ENCODE measurements at places on chromosomes 5 and 9.

DNA sequence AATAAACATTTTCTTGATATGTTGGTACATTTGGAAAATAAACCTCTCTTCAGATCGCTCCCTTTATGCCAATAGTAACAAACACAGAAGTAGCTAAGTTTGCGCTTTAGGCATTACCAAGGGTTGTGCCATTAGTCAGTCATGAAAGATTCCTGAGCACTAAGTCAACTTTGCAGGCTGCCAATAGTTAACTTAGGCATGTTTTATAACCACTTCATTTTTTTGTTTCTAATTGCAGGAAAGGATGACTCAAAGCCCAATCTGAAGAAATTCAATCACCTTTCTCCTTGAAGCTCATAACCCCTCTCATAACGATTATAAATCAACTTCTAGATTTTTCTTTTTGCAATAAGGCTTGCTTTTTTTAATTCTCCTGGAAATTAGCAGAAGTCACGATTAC, 517.0 kb downstream of the AGTPBP1 start:
- DNase-seq = no peak

GRCh38 chr5:177620560-177620959, 20.6 kb downstream of the B4GALT7 start:
- DNase-seq = no peak

DNA sequence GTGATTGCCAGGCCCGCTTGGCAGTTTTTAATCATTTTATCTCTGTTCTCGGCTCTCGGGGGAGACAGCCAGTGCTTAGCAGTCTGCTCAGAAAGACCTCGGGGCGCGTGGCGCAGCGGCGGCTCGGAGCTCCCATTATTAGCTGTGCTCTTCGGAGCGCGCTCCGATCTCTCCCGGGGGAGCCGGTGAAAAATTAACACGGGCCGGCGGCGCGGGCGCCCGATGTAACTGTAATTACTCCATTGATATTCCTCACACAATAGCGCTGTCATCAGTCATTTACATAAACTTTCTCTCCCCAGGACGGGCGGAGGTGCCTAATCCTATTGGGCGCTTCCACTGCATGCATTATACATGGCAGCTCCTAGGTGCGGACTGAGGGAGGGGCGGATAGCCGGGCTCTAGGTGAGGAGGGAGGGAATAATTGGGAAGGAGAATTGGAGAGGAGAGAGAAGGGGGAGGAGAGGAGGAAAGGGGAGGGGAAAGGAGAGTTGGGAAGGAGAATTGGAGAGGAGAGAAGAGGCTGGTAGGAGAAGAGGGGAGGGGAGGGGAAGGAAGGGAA, 24.9 kb downstream of the LMX1B start:
- DNase-seq = no peak

GRCh38 chr9:91085517-91086291, 276.0 kb downstream of the AUH start:
- no peak for DNase-seq

DNA sequence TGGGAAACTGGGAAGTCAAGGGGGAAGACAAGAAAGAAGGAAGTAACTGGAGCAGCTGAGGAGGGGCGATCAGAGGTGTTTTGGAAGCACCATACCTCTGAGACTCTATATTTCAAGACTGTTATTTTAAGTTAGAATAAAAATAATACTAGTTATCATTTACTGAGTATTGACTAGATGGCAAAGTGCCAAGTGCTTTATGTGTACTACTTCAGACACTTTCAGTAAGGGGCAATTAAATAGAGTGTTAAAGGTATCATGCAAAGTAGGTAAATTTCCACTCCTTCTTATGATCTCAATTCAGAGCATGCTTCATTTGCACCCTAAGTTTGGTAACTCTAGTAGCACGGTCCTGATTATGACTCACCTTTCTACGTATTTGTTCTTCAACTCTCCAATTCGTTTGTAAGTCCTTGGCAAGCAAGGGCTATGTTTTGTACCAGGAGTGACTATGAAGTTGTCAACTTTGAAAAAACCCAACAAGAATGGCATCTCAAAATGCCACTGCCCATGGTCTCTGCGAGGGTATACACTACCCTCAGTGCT, 152.4 kb upstream of the RAPGEF1 start:
- no peak for DNase-seq

- DNase-seq = no peak
Observed at GRCh38 chr9:77021291-77021894, 1.9 kb downstream of the FOXB2 start.

DNA sequence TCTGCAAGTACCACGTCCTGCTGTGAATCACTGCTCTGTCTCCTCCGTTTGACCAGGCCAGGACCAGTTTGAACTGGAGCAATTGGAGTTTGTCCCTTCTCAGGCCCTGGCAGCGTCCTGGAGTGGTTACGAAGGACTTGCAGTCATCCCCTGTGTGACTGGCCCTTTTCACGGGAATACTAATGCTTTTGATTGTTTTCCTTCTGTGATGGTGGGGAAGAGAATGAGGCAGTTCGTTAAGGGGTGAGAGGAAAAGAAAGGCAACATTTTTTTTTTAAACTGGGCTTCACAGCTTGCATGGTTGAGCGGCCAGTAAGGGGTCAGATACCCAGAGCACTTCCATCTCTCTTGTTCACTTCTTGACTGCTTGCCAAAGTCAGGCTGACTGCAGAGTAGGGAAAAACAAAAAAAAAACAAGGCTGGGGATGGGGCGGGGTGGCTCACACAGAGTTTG, 153.5 kb upstream of the STK32A start:
- DNase-seq = no peak

DNA sequence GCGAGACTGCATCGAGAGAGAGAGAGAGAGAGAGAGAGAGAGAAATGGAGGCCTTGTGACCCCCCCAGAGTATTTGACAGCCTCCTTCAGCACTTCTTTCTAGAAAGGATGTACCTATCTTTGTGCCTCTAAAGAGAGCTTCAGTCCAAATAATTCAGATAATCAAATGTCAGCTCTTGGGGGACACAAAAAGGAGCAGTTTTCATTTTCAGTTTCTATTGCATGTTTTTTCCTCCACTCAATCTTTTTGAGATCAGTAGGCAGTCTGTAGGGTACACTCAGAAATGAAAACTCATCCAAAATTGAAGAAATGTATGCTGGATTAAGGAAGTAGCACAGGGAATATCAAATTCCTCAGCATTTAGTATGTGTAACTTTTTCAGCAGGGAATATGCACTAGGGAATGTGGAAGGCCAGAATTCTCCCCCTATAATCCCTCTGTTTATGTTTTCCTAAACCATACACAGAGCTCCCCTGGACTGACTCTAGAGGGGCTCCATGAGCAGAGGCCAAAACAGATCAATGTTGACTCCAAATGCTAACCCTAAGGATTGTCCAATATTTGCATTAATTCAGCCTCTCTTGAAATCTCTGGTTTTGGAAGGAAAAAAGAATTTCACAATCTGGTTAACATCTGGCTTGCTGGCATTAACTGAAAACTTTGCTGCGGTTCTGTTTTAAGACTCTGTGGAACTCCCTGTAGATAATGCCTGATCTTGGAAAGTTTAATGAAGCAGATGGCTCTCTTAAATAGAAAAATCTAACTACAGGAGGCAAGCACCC, 250.1 kb downstream of the CEMIP2 start:
- no peak for DNase-seq

GRCh38 chr5:145787507-145787906, 47.6 kb downstream of the PRELID2 start:
- no peak for DNase-seq

DNA sequence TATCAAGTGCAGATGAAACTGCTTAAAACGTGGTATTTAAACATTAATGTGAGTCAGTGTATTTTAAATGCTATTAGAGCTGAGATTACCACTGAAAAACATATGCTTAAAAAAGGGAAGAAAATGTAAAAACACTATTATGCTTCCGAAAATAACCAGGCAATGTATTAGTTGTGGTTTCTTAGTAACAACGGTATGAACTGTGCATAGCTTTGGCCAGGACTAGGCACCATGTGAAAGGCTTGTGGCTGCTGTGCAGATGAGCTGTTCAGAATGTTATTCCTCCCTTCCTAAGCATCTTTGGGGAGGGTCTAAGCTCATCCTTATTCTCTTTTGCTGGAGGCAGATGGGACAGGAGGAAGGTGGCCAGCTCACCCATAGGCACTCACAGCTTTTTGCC, 84.9 kb downstream of the NTRK2 start:
- DNase-seq = no peak

DNA sequence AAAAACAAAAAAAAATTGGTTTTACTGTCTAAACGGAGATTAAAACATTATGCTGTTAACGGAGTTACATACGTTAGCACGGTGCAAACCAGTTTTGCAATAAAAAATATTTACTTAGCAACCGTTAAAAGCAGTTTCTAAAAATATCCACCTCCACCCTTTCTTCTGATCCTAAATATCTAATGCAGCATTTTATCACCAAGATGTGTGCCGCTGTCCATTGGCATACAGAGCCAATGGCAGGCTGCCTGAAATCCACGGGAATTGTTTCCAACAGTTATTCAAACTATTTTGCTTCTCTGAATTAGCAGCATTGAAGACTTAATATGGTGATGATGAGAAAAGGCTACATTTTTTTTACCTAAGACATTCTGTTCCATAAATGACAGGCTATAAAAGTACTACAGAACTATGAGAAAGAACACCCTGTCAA, 61.6 kb downstream of the CSNK1A1 start:
- DNase-seq = no peak

GRCh38 chr5:89269721-89270120, 386.7 kb upstream of the MEF2C start:
- no peak for DNase-seq

DNA sequence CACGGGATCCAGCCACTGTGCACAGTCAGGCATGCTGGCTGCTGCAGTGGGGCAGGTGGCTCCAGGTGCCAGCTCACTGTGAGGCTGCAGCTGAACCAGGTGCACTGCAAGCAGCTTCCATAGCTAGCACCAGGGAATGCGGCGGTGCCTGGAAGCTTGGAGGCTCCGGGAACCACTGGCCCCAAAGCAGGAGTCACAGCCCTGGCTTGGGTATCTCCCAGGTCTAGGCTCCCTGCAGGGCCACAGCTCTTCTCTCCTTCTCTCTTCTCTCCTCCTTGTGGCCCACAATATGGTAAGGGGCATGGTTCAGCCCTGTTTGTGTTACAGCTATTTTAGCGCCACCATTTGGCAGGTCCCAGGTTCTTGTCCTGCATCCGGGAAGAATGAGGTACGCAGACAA, 6.7 kb upstream of the MTMR12 start:
- no peak for DNase-seq

DNA sequence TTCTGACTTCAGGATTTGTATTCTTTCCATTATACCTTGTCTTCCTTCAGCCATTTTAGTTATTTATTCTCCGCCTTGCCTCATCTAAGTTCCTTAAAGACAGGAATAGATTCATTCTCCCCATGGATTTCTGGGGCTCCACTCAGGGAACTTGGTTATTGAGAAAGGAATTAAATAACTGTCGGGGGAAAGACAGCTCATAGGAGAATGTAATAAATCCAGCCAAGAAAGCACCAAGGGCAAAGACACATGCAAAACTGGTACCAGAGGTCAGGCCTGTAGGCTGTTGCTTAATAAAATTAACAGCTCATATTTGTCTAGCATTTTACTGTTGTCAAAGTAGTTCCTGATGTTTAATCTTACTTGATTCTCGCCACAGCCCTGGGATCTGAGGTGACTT, 357.2 kb downstream of the TMEM38B start:
- no peak for DNase-seq

GRCh38 chr5:89513299-89514044, 630.5 kb upstream of the MEF2C start:
- DNase-seq = no peak

DNA sequence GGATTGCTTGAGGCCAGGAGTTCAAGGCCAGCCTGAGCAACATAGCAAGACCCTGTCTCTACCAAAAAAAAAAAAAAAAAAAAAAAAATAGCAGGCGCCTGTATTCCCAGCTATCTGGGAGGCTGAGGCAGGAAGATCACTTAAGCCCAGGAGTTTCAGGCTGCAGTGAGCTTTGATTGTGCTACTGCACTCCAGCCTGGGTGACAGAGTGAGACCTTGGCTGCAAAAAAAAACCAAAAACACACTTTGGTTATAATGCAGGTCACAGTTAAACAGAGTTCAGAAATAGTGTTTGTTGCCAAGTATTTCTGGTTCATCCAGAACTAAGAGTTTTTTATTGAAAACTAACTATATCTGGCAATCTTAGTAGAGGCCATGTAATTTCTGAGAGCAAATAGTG, 24.1 kb upstream of the IL6ST start:
- DNase-seq = no peak

- DNase-seq = no peak
Observed at GRCh38 chr5:180817893-180818674, 15.5 kb upstream of the MGAT1 start.

- no peak for DNase-seq
Observed at GRCh38 chr9:38339496-38339895, 53.0 kb upstream of the ALDH1B1 start.

DNA sequence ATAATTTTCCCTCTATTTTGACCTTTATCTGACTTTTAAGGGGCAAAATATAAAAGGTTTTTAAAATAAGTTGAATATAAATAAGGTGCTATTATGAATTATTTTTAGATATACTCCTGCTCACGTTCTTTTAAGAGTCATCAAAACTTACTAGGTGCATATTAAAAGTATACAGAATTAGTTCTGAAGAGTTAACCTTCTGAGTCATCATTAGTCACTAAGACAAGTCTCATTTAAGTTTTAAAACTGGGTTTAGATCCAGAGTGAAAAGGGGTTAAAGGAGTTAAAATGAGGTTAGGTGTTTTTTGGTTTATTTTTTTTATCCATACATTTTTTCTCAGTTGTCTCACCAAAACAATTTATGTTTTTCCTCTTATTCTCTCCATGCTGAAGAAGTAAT, 41.7 kb downstream of the SMIM15 start:
- no peak for DNase-seq

DNA sequence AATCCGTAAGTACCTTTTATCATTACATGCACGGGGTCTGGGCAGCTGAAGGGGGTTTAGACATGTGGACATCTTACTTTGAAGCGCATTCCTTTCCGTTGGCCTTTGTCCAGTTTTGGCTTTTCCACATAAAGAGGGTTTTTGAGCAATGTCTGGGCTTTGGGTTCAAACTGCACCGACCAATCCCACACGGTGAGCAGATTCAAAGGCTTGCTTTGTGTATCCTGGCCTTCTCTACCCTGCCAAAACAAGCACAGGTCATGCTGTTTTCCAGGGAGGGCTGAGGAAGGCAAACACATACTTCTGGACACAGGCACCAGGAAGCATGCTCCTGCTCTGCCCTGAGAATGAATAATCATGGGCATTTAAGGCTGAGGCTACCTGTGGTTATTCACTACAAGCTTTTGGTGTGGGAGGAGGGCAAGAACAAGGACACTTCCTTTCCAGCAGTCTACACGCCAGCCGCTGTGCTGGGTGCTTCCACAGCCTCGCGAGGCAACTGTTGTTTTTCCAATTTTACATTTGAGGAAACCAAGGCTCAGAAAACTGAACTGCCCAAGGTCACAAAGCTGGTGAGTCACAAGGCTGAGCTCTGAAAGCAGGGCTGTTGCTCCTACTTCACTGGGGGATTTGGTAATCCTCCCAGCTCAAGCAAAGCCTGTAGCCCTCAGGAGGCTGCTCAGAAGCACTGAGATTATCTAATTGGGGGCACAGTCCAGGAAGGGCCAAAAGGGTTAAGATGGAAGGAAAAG, 59.8 kb upstream of the GOLPH3 start:
- no peak for DNase-seq

- no peak for DNase-seq
Observed at GRCh38 chr5:117177302-117177701, 602.7 kb upstream of the SEMA6A start.

- no peak for DNase-seq
Observed at GRCh38 chr5:15946026-15946425, 233.6 kb downstream of the MARCHF11 start.

Data from activated CD4-positive, alpha-beta T cell treated with anti-CD3 and anti-CD28 coated beads, Interleukin-2, Interleukin-4, amounts not matched to agents 100 ng/mL and 50 ng/mL, durations not matched to agents 16 hours and 8 hours (primary cell).